ENCODE measurements at places on chromosomes 4 and X.

DNA sequence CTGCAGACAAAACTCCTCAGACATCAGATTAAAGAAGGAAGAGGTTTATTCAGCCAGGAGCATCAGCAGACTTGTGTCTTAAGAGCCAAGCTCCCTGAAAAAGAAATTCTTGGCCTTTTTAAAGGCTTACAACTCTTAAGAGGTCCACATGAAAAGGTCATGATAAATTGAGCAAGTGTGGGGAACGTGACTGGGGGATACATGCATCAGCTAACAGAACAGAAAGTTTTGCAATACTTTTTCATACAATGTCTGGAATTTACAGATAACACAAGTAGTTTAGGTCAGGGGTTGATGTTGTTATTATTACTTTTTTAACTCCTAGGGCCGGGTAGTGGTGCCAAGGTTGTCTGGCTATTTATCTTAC, 55.6 kb upstream of the RBMX start:
- no peak for DNase-seq

DNA sequence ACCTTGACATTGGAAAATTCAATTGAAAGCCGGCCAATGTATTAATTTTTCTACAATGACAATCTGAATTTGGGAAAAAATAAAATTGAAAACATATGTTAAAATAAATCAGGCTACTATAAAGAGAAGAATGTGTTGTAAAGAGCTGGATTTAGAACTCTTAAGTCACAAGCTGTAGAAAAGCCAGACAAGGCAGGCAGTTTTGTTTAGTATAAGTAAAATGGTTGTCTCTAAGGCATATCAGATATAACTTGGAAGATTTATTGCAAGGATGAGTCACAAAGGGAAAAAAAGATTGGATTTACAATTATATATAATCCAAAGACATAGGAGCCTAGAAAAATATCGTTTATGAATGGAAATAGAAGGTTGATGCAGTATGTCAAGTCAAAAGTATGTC, 549.1 kb upstream of the EPHA5 start:
- DNase-seq, result no peak

DNA sequence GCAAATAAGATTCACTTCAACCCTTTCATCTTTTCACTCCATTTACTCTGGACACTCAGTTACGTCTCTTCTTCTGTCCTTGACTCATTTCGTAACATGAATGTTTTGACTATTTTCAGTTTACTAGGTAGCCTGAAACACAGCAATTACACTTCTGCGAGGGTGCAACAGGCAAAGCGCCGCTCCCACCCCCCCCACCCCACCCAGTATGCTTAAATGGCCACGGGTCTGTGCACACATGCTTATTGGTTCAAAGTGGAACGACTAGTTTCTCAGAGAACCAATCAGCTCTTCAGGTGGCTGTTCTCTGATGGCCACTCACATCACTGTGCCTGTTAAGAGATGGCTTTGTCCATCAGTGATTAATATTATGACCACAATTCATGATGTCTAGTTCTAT, 3.5 kb downstream of the BEND4 start:
- no peak for DNase-seq

GRCh38 chrX:18938710-18939109, 45.2 kb downstream of the PHKA2 start:
- no peak for DNase-seq

GRCh38 chrX:40169193-40170101, 71.7 kb upstream of the BCOR start:
- peak; percentile 65 for DNase-seq

DNA sequence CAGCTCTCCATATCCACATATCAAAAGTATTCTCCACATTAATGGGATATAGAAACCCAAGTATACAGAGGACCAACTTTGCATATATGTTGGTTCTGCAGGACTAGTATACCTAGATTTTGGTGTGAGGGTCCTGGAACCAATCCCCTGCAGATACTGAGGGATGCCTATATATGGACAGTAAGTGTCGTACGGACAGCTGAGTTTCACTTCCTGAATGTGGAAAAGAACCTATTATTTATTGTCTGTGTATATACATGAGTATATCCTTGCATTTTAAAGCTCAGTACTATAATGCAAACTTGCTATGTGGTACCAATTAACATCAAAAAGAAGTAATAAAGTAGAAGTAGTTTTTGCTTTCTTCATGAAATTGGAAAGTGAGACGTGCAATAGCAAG, 101.9 kb downstream of the FBXW7 start:
- DNase-seq, result no peak

Measured in T-helper 9 cell (primary cell).